ENCODE measurements at places on chromosomes 16 and 17.

DNA sequence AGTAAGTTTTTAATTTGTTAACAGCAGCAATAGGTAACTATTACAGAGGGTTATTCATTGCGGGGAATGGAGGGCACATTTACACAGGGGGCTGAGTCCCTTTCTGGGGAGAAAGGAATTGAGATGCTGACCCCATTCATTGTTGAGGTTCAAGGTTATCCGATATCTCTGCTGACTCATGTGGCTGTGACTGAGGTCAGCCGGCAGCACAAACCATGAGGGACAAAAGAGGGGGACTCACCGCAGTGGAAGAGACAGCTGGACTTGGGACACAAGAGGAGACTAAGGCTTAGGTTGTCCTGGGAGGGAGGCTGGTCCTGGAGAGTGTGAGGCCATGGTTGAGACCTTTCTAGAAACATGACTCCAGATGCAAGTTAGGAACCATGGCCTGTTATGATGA lies 119.1 kb upstream of the XYLT1 start:
- no peak for DNase-seq

GRCh38 chr17:5499476-5500231 lies 13.3 kb downstream of the MIS12 start:
- DNase-seq, result peak; percentile 27

- DNase-seq, result no peak
These were observed 395.4 kb downstream of the NPIPA7 start for GRCh38 chr16:16774389-16774788.

GRCh38 chr17:68353111-68353521 lies 61.8 kb downstream of the ARSG start:
- DNase-seq, result no peak

GRCh38 chr16:66801320-66802105 lies at the start of gene TERB1:
Gene TERB1, minus strand, starts transcription at chr16:66801584. Its CDS starts 4,786 bp downstream, at chr16:66796798.
- DNase-seq, result no peak

- DNase-seq, result no peak
These were observed 5.2 kb downstream of the OMG start for GRCh38 chr17:31291820-31292219.

- DNase-seq, result no peak
These were observed 99.9 kb upstream of the CCL2 start for GRCh38 chr17:34154961-34155730.

GRCh38 chr16:74582970-74583369 lies 23.9 kb downstream of the GLG1 start:
- DNase-seq, result no peak
